Sigmoid colon (tissue), 7 donors: ENCODE measurements at places on chromosomes 12 and 14. TPM values are rescaled to one million over a fixed set of nuclear protein-coding genes. Genes with fewer than 3 reads are reported as not detected.

Gene FITM1
- polyA plus RNA-seq: not detected

Gene PIGH
- polyA plus RNA-seq: 14.1 TPM

Gene NACA
- 1,646 TPM for polyA plus RNA-seq

Gene KRT6C
- not detected for polyA plus RNA-seq

Gene TMEM179
- polyA plus RNA-seq: not detected

Gene ABCD2
- polyA plus RNA-seq: 0.89 TPM

Gene CNTN1
- 0.60 TPM for polyA plus RNA-seq

Gene CIROP
- polyA plus RNA-seq: not detected

Gene DYNLL1
- polyA plus RNA-seq: 942 TPM

Gene CBLN3
- polyA plus RNA-seq: 1.2 TPM

Gene CCDC59
- 40.2 TPM for polyA plus RNA-seq

Gene FLVCR2
- polyA plus RNA-seq: 14.8 TPM

Gene MMP17
- not detected for polyA plus RNA-seq

Gene NFATC4
- polyA plus RNA-seq: 10.4 TPM

Gene CD163L1
- 49.0 TPM for polyA plus RNA-seq

Gene DDX24
- polyA plus RNA-seq: 42.5 TPM

Gene CAND1
- 10.2 TPM for polyA plus RNA-seq

Gene PTPRO
- polyA plus RNA-seq: 1.2 TPM

Gene ZNF384
- 40.3 TPM for polyA plus RNA-seq
